ENCODE measurements at places on chromosomes 16 and 17. TPM values are rescaled to one million over a fixed set of nuclear protein-coding genes. Genes with fewer than 3 reads are reported as not detected.

The CLEC18C gene
- total RNA-seq = 1.0 TPM

The MMP15 gene
- 142 TPM for total RNA-seq

The NTN1 gene
- 9.1 TPM for total RNA-seq

The ABI3 gene
- 50.3 TPM for total RNA-seq

The TBC1D3E gene
- not detected for total RNA-seq

The NPIPA8 gene
- total RNA-seq = not detected

The NPIPA5 gene
- 11.4 TPM for total RNA-seq

The METTL26 gene
- total RNA-seq = 44.5 TPM

The SULT1A2 gene
- 208 TPM for total RNA-seq

The GDPD3 gene
- 12.3 TPM for total RNA-seq

Data from Peyer's patch (tissue), 4 donors.